ENCODE measurements at places on chromosomes 6 and 20. TPM values are rescaled to one million over a fixed set of nuclear protein-coding genes. Genes with fewer than 3 reads are reported as not detected.
A peak's percentile ranks its signal among the peaks of the same experiment; 100 is the strongest.

DNA sequence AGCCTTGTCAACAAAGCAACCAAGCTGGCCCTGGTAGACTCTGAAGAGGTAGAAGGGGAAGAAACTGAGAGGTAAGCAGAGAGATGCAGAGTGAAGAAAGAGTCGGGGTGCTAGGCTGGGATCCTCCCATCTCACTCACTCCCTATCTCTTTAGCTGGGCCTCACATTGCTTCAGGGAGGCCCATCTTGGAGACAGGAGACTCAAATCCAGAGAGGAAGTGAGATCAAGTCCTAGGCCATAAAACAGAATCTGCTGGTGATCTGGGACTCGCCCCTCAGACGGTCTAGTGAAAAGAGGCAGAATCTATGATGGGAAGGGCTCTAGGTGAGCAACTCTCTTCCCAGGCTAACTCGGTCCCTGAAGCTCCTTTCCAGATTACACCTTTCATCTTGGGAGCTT lies 659 bp upstream of the GUCA1B start:
- H3K4me1 ChIP-seq = peaks cover 26% of the 10 kb centered on the region
- H3K27me3 ChIP-seq = no peaks in the 10 kb centered on the region
- peaks cover 5% of the 10 kb centered on the region for H3K36me3 ChIP-seq
- no peak overlapping the region for H3K27ac ChIP-seq

DNA sequence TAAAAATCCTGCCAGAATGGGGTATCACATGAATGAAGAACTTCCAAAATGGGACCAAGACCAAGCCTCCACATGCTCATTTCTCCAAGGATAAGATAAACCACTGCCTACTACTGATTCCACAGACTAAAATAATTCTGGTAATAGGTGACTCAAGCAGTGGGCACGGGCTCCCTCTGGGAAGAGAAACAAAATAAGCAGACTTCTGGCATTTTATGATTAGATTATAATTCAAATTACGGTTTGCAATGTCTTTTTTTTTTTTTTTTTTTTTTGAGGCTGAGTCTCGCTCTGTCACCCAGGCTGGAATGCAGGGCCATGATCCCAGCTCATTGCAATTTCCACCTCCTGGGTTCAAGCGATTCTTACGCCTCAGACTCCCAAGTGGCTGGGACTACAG lies 16.0 kb downstream of the UQCC1 start:
- no peaks in the 10 kb centered on the region for H3K27me3 ChIP-seq
- DNase-seq = no peak
- H3K27ac ChIP-seq = no peak overlapping the region
- peaks cover 17% of the 10 kb centered on the region for H3K4me1 ChIP-seq
- H3K4me3 ChIP-seq = no peak overlapping the region
- peaks cover 8% of the 10 kb centered on the region for H3K36me3 ChIP-seq

The CST2 gene
- total RNA-seq = not detected

The SGK2 gene
- 45.6 TPM for total RNA-seq

The ZNF311 gene
- total RNA-seq = 2.2 TPM

GRCh38 chr20:10216146-10216791 lies 2.4 kb upstream of the SNAP25 start:
- H3K4me3 ChIP-seq = no peak overlapping the region
- H3K27me3 ChIP-seq = peaks cover 27% of the 10 kb centered on the region
- H3K27ac ChIP-seq = no peak overlapping the region
- no peak for DNase-seq

DNA sequence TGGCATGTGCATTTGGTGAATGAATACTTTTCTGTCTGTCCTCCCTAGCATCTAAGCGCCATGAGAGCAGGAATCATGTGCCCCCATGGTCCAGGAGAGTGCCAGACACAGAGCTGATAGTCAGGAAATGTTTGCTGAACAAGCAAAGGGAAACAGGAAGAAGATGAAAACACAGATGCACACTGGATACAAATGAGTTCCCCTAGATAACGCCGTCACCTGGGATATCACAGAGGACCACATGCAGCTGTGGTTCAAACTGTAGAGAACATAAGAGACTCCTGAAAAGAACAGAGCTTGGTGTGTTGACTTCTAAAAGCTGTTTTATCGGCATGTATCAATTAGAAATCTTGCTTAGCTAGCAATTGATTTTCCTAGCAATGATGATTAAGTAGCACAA lies 293.7 kb downstream of the BTBD3 start:
- H3K27ac ChIP-seq = no peak overlapping the region
- H3K4me1 ChIP-seq = peaks cover 6% of the 10 kb centered on the region
- H3K4me3 ChIP-seq = no peak overlapping the region
- no peaks in the 10 kb centered on the region for H3K27me3 ChIP-seq
- no peak for DNase-seq
- H3K36me3 ChIP-seq = no peaks in the 10 kb centered on the region

DNA sequence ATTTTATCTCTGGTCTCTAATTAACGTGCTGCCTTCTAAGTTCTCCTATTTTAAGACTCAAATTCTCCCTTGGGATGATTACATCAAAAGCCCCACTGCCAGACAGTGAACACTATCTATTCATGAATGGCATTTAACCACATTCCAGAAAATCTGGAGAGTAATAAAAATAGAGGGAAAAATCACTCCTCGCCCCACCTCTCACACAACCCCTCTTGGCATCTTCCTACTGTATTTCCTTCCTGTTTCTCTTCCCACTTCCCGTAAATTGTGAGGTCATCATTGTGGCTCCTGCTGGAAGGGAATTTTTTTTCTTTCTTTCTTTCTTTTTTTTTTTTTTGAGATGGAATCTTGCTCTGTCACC lies 31.5 kb downstream of the RAB44 start:
- H3K4me1 ChIP-seq = peaks cover 11% of the 10 kb centered on the region
- peaks cover 8% of the 10 kb centered on the region for H3K27me3 ChIP-seq
- H3K27ac ChIP-seq = no peak overlapping the region
- no peak for DNase-seq
- H3K36me3 ChIP-seq = no peaks in the 10 kb centered on the region
- no peak overlapping the region for H3K4me3 ChIP-seq

DNA sequence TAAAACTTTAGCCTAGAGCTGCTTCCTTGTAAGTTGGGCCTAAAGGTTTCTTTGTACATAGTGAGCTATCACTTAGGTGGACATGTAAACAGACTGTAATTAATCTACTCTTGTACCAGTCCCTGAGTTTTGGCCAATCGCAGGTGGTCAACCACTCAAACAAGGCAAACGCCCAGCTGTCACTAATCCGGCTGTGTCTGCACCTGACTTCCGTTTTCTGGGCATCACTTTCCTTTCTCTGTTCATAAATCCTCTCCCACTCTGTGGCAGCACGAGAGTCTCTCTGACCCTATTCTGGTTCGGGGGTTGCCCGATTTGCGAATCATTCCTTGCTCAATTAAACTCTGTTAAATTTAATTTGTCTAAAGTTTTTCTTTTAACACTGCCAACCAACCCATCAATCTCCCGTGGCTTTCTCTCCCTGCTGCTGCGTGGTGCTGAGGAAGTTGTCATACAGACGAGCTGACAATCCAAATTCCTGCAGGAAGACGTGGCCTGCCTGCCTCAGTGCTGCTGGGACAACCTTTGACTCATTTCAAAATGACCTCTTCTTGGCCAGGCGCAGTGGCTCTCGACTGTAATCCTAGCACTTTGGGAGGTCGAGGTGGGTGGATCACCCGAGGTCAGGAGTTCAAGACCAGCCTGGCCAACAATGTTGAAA lies 206.3 kb downstream of the QKI start:
- H3K4me3 ChIP-seq = no peak overlapping the region
- H3K36me3 ChIP-seq = peaks cover 5% of the 10 kb centered on the region
- DNase-seq = no peak
- no peaks in the 10 kb centered on the region for H3K4me1 ChIP-seq
- H3K27me3 ChIP-seq = no peaks in the 10 kb centered on the region

GRCh38 chr6:10338151-10338550 lies 76.7 kb downstream of the TFAP2A start:
- no peaks in the 10 kb centered on the region for H3K27me3 ChIP-seq
- DNase-seq = no peak
- H3K36me3 ChIP-seq = no peaks in the 10 kb centered on the region
- H3K27ac ChIP-seq = no peak overlapping the region

- peaks cover 5% of the 10 kb centered on the region for H3K36me3 ChIP-seq
- H3K27me3 ChIP-seq = no peaks in the 10 kb centered on the region
- H3K4me3 ChIP-seq = no peak overlapping the region
- H3K4me1 ChIP-seq = no peaks in the 10 kb centered on the region
These were observed 25.0 kb upstream of the SSR1 start for GRCh38 chr6:7338031-7338430.

GRCh38 chr6:107185391-107185970 lies 70.2 kb upstream of the BEND3 start:
- H3K27ac ChIP-seq = no peak overlapping the region
- H3K4me3 ChIP-seq = no peak overlapping the region
- DNase-seq = no peak
- no peaks in the 10 kb centered on the region for H3K4me1 ChIP-seq
- H3K36me3 ChIP-seq = no peaks in the 10 kb centered on the region
- no peaks in the 10 kb centered on the region for H3K27me3 ChIP-seq

The FAM135A gene
- 83.2 TPM for total RNA-seq

GRCh38 chr6:134480593-134480992 lies 162.7 kb upstream of the SGK1 start:
- no peaks in the 10 kb centered on the region for H3K27me3 ChIP-seq
- H3K36me3 ChIP-seq = no peaks in the 10 kb centered on the region
- H3K4me3 ChIP-seq = no peak overlapping the region
- peaks cover 31% of the 10 kb centered on the region for H3K4me1 ChIP-seq

The OR2B6 gene
- 1.5 TPM for total RNA-seq

- peak; percentile 37 for DNase-seq
- H3K4me1 ChIP-seq = peaks cover 42% of the 10 kb centered on the region
- H3K36me3 ChIP-seq = peaks cover 15% of the 10 kb centered on the region
- H3K27me3 ChIP-seq = no peaks in the 10 kb centered on the region
- peak overlapping the region; percentile 78 for H3K27ac ChIP-seq
- peak overlapping the region; percentile 51 for H3K4me3 ChIP-seq
These were observed 193.0 kb upstream of the ZNF217 start for GRCh38 chr20:53786445-53787267.

The CPXM1 gene
- 0.14 TPM for total RNA-seq

The RGS17 gene
- total RNA-seq = 0.78 TPM

DNA sequence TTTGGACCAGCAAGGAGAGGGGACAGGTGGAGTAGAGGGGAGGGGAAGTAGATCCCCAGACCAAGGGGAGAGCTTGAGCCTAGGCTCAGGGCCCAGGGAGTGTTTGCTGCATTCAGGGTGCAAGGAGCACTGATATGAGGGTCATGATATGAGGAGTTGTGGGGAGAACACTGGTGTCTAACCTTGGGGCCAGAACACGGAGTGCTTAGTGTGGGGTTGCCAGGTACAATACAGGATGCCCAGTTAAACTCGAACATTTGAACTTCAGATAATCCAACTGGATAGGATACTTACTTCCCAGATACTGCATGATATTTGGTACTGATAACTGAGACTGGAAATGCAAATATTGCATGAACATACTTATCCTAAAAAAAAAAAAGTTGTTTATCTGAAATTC lies 2.4 kb downstream of the SLC22A1 start:
- peaks cover 5% of the 10 kb centered on the region for H3K36me3 ChIP-seq
- H3K4me1 ChIP-seq = no peaks in the 10 kb centered on the region
- no peaks in the 10 kb centered on the region for H3K27me3 ChIP-seq
- no peak for DNase-seq
- H3K27ac ChIP-seq = no peak overlapping the region

The PM20D2 gene
- 26.6 TPM for total RNA-seq

DNA sequence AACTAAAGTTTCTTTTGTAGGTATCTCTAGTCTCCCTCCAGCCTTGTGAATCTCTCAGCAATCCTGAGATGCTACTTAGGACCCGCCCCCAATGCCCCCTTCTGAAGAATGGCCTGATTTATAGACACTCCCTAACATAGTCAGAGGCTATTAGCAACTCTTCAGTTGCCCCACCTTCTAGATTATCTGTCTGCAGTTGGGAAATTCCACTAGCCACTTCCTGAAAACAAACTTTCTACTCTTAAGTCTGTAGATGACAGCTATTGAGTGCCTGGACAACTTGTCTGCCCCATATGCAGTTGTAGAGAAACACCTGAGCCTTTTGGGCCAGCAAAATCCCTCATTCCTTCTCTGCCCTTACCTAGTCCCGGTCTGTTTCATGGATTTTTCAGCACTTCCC lies 188.2 kb upstream of the PREP start:
- DNase-seq = peak; percentile 10
- no peak overlapping the region for H3K4me3 ChIP-seq
- no peaks in the 10 kb centered on the region for H3K27me3 ChIP-seq

DNA sequence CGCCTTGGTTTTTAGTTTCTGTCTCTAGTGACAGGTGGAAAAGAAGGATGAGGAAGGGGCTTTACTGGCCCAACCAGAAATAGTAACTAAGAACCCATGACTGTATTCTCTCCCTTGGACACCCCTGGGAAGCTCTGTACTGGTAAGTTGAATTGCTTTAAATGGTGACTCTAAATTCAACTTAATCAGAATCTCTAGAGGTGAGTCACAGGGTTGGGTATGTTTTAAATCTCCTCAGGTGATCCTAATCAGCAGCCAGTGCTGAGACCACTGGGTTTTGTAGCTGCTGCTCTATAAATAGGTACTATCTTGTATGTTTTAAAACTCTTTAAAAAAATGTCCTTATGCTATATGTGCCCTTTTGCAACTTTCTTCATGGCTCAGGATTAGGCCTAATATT lies 314.0 kb upstream of the ECI2 start:
- H3K27me3 ChIP-seq = no peaks in the 10 kb centered on the region
- no peaks in the 10 kb centered on the region for H3K36me3 ChIP-seq
- no peak for DNase-seq
- H3K4me1 ChIP-seq = no peaks in the 10 kb centered on the region
- no peak overlapping the region for H3K4me3 ChIP-seq

DNA sequence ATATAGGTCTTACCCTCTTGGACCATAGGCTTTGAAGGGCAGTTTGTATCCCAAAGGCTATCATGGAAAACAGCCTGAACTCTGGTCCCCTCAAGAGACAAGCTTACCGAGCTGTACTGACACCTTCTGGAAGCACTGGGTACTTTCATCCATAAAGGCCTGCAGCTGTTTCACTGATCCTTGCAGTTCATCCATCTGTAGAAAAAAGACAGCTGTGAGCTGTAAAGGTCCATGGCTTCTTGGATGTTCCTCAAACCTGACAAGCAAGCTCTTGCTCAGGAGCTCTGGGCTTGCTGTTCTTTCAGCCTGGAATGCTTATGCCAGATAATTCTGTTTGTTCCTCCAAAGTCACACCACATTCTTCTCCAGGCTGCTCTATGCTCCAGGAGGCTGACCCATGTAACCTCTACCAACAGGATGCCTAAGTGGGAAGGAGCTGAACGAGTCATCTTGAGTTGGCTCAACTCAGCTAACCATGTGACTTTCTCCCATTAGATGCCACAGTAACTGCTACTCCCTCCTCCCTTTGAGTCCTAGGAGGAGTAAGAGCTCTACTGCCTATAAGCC lies 8.8 kb upstream of the NDRG3 start:
- no peak overlapping the region for H3K4me3 ChIP-seq
- peaks cover 17% of the 10 kb centered on the region for H3K36me3 ChIP-seq
- peak; percentile 65 for DNase-seq
- no peak overlapping the region for H3K27ac ChIP-seq
- H3K27me3 ChIP-seq = no peaks in the 10 kb centered on the region
- H3K4me1 ChIP-seq = no peaks in the 10 kb centered on the region

The FAM50B gene
- 7.8 TPM for total RNA-seq
